ENCODE measurements at places on chromosomes 3 and 15. TPM values are rescaled to one million over a fixed set of nuclear protein-coding genes. Genes with fewer than 3 reads are reported as not detected.

- DNase-seq = no peak
Observed at GRCh38 chr3:23206366-23206765, 3.2 kb downstream of the UBE2E2 start.

GRCh38 chr3:145448436-145448835, 712.5 kb downstream of the PLOD2 start:
- no peak for DNase-seq

FEZF2 gene
- total RNA-seq = not detected

DNA sequence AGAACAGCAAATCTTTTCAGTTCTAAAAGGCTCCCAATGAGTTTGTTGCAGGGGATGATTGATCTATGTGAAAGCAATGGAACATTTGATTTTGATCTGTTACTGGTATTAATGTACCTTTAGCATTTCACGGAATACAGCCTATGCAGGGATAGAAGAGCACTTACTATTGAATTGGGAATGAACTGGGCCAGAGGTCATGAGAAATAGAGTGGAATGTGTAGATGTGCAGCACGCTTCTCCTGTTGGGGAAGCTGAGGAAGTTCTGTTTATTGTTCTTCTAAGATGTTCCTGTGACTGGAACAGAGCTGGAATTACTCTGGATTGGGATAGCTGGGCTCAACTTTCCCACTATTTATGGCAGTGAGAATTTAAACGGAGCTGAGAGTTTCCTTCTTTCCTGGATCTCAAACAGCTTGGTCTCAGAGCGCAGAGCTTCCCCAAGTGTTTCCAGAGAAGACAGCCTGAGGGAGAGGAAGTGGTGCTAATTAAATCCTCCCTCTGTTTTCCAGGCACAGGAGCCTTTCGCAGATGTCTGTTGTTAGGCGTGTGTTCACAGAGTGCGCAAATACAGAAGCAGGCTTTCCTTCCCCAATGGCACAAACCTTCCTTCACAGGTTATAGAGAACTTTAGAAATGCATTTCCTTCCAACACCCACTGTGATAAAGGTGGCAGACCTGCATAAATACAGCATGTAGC, 32.5 kb downstream of the TPRG1 start:
- no peak for DNase-seq
